ENCODE measurements at places on chromosomes 11 and 22. TPM values are rescaled to one million over a fixed set of nuclear protein-coding genes. Genes with fewer than 3 reads are reported as not detected.
A peak's percentile ranks its signal among the peaks of the same experiment; 100 is the strongest.

Gene PIH1D2
- 6.4 TPM for total RNA-seq

Gene PACSIN3
- total RNA-seq, result 54.0 TPM

Gene FADS2
- total RNA-seq, result 6.0 TPM

Gene CARS1
- total RNA-seq, result 55.7 TPM

Gene B3GAT1
- 6.7 TPM for total RNA-seq

Gene ASCL2
- 0.54 TPM for total RNA-seq

Gene KCTD14
- total RNA-seq, result 11.6 TPM

GRCh38 chr22:31344578-31345330 lies 1.4 kb downstream of the PATZ1 start:
- H3K27ac ChIP-seq, result peak overlapping the region; percentile 94
- DNase-seq, result peak; percentile 50
- no peaks in the 10 kb centered on the region for H3K27me3 ChIP-seq
- H3K4me3 ChIP-seq, result no peak overlapping the region
- peaks cover 60% of the 10 kb centered on the region for H3K4me1 ChIP-seq

- no peak overlapping the region for H3K4me3 ChIP-seq
- DNase-seq, result no peak
- peaks cover 14% of the 10 kb centered on the region for H3K4me1 ChIP-seq
- H3K27me3 ChIP-seq, result no peaks in the 10 kb centered on the region
- peaks cover 47% of the 10 kb centered on the region for H3K36me3 ChIP-seq
Observed at GRCh38 chr11:111719379-111719778, 46.8 kb downstream of the PPP2R1B start.

- no peaks in the 10 kb centered on the region for H3K27me3 ChIP-seq
- DNase-seq, result no peak
- H3K27ac ChIP-seq, result no peak overlapping the region
- no peaks in the 10 kb centered on the region for H3K36me3 ChIP-seq
Observed at GRCh38 chr11:16013649-16014275, 342.6 kb downstream of the SOX6 start.

- no peak overlapping the region for H3K4me3 ChIP-seq
- no peak for DNase-seq
- no peaks in the 10 kb centered on the region for H3K36me3 ChIP-seq
- no peak overlapping the region for H3K27ac ChIP-seq
Observed at GRCh38 chr11:77035039-77035438, 841 bp downstream of the B3GNT6 start.

DNA sequence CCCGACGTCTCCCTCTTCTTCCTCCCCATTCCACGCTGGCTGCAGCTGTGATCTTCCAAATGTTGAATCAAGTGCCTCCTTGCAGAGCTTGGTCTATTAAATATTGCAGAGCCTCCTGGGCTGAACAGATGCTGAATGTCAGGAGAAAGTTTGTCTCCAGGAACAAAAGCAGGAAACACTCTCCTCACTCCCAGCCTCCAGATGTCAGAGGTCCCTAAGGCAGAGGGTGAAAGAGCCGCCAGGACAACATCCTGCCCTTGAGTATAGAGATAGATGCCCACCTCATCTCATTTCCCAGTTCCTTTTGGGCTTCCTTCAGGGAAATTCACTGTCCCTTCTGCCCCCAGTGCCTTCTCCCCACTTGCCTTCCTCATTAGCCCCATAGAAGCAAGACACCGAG lies 40.8 kb upstream of the IGSF9B start:
- no peaks in the 10 kb centered on the region for H3K4me1 ChIP-seq
- no peak overlapping the region for H3K4me3 ChIP-seq
- H3K27ac ChIP-seq, result no peak overlapping the region
- no peaks in the 10 kb centered on the region for H3K36me3 ChIP-seq
- DNase-seq, result no peak

DNA sequence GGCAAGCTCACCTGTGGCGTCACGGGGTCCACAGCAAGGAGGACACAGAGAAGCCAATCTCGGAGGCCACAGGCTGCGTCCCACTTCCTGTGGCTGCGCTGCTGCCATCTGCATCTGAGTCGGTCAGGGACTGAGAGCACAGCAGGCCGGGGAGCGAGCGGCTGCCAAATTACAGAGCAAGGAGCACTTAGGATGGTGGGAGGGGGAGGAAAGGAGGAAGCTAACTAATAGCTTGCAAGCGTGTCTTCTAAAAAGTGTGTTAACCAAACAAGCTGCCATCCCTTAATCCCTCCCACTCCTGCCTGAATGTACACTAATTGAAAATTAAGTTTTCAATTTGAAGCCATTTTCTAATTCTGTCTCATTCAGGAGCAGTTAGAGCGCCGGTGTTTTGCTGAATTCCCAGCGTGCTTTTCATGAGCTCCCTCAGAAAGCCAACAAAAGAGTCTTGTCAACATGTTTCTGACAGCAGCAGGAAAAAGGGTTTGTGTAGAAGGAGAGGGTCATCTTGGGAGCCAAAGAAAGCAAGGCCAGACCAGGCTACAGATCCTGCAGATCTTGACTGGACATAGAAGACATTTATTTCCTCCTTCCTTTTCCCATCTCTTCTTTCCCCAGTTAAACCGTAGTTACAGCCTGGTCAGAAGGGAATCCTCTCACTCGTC lies 42.4 kb upstream of the API5 start:
- no peak for DNase-seq
- H3K4me1 ChIP-seq, result no peaks in the 10 kb centered on the region
- no peak overlapping the region for H3K4me3 ChIP-seq
- H3K36me3 ChIP-seq, result no peaks in the 10 kb centered on the region
- H3K27me3 ChIP-seq, result no peaks in the 10 kb centered on the region

GRCh38 chr11:130516554-130517505 lies 68.4 kb downstream of the ADAMTS15 start:
- no peaks in the 10 kb centered on the region for H3K36me3 ChIP-seq
- peaks cover 13% of the 10 kb centered on the region for H3K4me1 ChIP-seq
- no peak overlapping the region for H3K4me3 ChIP-seq
- no peak overlapping the region for H3K27ac ChIP-seq

GRCh38 chr11:113142508-113142907 lies 171.9 kb upstream of the TTC12 start:
- no peak for DNase-seq
- H3K27ac ChIP-seq, result no peak overlapping the region
- H3K27me3 ChIP-seq, result no peaks in the 10 kb centered on the region
- no peak overlapping the region for H3K4me3 ChIP-seq
- H3K36me3 ChIP-seq, result no peaks in the 10 kb centered on the region
- H3K4me1 ChIP-seq, result no peaks in the 10 kb centered on the region

GRCh38 chr11:32039149-32039548 lies 51.7 kb upstream of the RCN1 start:
- H3K27ac ChIP-seq, result no peak overlapping the region
- H3K36me3 ChIP-seq, result no peaks in the 10 kb centered on the region
- H3K4me1 ChIP-seq, result no peaks in the 10 kb centered on the region
- no peak for DNase-seq
- H3K27me3 ChIP-seq, result no peaks in the 10 kb centered on the region
- no peak overlapping the region for H3K4me3 ChIP-seq

GRCh38 chr11:25961539-25961938 lies 370.4 kb upstream of the ANO3 start:
- no peak overlapping the region for H3K27ac ChIP-seq
- no peaks in the 10 kb centered on the region for H3K36me3 ChIP-seq
- H3K4me1 ChIP-seq, result no peaks in the 10 kb centered on the region
- no peaks in the 10 kb centered on the region for H3K27me3 ChIP-seq
- no peak for DNase-seq
- H3K4me3 ChIP-seq, result no peak overlapping the region

DNA sequence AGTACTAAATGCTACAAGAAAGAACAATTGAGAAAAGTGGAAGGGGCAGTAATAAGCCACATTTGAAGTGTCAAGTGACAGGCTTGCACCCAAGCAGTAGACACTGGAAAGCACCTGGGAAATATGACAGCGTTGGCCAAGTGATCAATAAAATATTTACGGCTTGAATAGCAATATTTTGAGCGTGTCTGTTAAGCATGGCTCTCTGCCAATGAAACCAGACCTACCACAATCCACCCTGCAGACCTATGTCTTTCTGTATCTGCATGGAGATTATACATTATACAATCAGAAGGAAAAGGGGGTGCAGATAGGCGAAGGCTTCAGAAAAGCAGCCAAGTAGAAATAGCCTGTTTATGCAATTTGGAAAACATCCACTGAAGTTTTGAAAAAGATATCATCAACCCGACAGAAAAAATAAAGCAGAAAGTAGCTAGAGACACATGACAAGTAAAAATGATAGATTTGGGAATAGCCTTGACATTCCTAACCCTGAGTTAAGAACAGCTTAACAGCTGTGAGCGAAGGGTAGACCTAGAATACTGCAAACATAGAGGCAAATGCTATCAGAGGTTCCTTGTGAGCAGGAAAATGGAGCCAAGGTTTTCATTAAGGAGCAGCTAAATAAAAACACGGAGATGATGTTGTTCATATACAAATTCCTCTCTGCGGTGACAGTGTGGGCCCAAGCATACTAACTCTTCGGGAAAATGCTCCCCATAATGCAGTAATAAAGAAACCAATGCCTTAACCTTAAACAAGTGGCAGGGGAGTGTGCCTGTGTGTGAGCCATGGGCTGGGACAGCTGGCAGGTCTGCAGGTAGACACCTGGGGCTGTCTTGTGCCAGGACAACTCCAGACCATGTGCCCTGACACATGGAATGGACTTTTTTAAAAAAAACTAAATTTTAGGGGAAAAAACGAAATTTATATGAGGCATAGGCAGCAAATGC lies 71.3 kb downstream of the ETS1 start:
- no peaks in the 10 kb centered on the region for H3K36me3 ChIP-seq
- no peak for DNase-seq
- peaks cover 23% of the 10 kb centered on the region for H3K4me1 ChIP-seq
- no peak overlapping the region for H3K4me3 ChIP-seq
- no peaks in the 10 kb centered on the region for H3K27me3 ChIP-seq
- peak overlapping the region; percentile 3 for H3K27ac ChIP-seq

DNA sequence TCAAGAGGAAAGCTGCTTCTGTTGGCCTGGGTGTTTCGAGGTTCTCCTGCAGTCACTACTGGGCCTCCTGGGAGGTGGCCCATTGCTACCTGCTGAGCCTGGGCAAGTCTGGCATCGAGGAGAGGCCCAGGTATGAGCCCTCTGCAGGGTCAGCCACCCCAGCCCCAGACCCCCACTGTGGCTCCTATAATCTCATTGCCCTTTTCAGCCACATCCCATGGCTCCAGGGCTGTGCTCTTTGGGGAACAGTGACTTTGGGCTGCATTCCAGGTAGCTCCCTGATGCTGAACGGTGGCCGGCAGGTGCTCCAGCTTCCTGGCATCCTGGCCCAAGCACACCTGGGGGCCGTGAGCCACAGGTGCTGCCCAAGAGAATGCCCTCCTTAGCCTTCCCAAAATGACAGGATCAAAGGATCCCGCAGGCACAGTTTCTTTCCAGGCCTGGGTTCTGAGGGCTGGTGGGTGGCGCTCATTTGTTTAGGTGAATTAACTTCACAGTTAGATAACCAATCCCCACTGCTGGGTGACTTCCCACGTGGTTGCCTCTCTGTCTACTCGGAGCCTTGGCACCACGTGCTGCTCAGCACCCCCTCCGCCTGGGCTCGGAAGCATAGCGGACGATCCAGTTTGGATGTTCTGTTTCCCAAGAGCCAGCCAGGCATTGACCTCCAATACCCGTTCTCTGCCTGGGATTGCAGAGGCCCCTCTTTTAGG lies 97.4 kb downstream of the BCR start:
- H3K4me3 ChIP-seq, result no peak overlapping the region
- peaks cover 20% of the 10 kb centered on the region for H3K4me1 ChIP-seq
- peak overlapping the region; percentile 21 for H3K27ac ChIP-seq
- no peaks in the 10 kb centered on the region for H3K27me3 ChIP-seq
- DNase-seq, result peak; percentile 47

Data from thyroid gland (tissue), 4 donors.